ENCODE measurements at places on chromosomes 11 and 22.

- no peak for DNase-seq
These were observed 14.3 kb upstream of the PMM1 start for GRCh38 chr22:41603873-41604332.

- no peak for DNase-seq
These were observed 25.6 kb upstream of the TH start for GRCh38 chr11:2196970-2197770.

- no peak for DNase-seq
These were observed 104.5 kb upstream of the OPCML start for GRCh38 chr11:133636711-133637355.

DNA sequence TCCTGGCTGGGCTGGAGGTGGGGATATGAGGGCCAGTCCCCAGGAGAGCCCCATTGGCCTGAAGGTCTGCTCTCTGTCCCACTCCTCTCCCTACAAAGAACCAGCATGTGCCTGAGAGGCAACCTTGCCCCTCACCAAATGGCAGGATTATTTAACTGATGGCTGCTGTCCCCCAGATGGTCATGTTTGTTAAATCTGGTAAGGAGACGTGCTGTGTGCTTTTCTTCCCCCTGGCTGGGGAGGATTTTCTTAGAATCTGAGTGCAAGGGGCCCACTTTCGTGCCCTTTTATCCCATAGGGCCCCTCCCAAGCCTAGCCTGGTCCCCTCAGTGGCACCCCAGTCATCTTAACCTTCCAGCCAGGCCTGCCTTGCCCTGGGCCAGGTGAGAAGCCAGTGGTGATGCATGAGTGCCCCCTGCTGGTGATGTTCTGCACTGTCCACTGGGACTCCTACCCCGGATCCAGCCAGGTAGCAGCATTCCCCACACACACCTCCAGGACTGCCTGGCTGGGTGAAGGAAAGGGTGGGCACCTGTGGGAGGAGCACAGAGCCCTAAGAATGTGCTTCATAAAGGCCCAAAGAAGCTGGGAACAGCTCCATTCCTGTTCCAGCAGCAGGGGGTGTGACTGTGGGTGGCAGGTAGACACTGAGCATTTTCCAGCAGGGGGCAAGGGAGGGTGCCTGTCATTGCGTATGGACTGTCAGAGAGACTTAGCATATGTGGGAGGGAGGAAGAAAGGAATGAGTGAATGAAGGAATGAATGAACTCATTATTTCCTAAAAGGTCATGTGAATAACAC is 28.9 kb downstream of the MFNG start:
- peak; percentile 53 for DNase-seq
